Epithelial cell of proximal tubule (primary cell): ENCODE measurements at places on chromosomes 11 and 22.

DNA sequence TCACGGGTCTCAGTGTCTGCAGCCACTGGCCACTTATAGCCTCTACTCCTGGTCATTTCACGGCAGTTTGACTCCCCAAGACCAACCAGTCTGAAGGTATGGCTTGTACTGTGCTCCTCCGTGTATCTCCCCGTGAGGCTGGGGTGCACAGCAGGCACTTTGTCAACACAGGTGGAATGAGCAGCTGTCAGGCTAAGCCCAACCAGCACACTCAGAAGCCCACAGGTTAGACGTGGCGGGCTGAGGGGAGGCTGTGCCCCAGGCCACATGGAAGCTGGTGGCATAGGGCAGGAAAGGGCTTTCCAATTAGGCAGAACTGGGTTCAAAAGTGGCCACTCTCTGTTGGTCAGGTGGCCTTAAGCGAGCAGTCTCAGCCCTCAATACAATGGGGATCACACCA, 7.0 kb downstream of the TP53I11 start:
- DNase-seq = no peak

DNA sequence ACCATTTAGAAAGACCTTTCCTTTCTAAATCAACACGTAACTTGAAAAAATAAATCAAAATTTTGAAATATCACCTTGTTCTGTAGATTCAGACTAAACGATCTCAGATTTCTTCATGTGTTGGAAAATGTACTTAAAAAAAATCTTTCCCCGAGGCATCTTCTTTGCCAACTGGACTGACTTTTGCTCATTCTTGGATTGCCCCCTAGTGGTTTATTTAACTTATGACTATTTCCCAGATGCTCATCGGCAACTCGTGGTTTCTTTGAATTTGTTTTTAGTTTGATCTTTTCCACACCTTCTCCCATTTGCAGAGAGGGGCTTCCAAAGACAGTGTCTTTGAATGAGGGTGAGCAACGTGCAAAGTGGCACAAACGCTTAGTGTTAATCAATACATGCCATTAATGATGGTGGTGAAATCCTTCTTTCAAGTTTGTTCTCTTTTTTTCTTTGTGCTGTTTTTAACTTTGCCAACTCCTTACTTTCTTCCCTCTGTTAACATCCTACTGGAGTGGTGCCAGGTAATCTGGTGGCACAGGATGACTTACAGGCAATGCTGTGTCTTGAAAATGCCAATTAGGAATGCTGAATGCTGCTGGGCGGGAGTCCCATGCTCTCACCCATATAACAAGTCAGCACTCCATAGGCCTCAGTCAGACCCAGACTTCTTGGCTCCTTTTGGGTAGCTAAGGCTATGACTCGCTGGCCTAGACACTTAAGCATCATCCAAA, 18.3 kb downstream of the PRSS23 start:
- peak; percentile 42 for DNase-seq

DNA sequence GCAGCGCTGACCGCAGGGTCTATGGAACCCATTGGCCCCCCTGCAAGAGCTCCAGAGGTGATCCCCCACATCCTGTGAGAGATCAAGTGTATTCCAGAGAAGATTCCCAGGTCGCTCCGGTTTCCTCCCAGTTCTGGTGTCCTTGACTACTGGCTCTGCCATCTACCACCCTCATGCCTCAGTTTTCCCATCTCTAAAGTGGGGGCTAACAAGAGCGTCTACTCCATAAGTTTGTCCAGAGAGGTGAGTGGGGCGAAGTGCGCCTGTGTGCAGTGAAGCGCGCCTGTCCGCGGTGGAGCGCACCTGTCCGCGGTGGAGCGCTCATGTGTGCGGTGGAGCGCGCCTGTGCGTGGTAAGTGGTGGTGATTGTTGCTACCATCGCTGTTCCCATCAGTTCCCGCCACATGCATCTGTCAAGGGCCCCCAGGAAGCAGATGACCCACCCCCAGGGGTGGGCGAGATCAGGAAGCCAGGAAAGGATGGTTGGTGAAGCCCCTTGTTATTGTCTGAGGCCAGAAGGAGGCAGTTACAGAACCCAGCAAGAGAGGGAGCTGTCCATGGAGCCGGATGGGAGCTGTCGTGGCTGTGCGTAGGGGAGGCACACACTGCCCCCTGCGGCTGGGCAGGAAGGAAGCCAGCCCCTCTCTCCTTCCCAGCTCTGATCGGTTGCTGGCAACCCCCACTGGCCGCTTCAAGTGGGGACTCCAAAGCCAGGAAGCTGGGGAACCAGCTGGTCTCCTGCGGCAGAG, 73.2 kb upstream of the FGF3 start:
- DNase-seq = no peak

DNA sequence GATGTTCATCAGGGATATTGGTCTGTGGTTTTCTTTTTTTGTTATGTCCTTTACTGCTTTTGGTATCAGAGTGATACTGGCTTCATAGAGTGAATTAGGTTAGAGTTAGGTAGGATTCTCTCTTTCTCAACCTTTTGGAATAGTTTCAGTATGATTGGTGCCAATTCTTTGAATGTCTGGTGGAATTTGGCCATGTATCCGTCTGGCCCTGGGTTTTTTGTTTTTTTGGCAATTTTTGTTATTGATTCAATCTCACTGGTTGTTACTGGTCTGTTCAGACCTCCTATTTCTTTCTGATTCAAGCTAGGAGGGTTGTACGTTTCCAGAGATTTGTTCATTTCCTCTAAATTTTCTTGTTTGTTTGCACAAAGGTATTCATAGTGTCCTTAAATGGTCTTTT, 54.4 kb downstream of the ATXN10 start:
- no peak for DNase-seq

DNA sequence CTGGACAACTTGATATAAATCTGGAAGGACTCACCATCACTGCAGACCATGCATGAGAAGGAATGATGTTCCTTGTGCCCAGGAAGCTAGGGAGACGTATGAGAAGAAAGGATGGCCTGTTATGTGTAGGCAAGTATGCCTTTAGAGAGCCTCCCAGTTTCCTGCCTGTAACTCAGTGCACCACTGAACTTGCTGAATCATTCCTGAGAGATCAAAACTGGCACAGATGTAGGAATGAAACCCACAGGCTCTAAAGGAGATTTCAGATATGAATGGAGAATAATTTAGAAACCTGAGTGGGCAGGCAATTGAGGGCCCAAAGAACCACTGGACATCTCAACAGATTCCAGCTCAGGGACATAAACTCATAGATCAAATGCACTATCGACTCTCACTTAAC, 38.4 kb upstream of the PRSS23 start:
- DNase-seq = no peak

DNA sequence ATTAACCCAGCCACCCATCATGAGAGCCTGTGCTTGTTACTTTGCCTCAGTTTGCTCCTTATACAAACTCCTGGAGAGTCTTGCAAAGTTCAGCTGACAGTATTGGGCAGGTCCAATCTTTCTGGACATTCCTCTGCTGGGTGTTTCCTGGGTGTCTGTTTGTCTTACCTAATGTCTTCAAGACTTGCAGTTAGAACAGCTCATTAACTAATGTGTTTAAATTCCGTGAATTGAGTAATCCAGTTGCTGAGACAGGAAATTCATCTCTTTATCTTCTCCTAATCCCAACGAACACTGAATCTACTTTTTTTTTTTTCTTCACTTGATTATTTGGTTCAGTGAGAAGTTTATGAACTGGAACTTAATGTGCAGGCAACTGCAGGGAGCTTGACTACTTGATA, 20.6 kb downstream of the BCO2 start:
- DNase-seq = peak; percentile 60

- no peak for DNase-seq
These were observed at the start of gene KCTD17 for GRCh38 chr22:37051391-37052385. KCTD17 (plus strand) TSS chr22:37051742; CDS start chr22:37051761, 19 bp downstream.

GRCh38 chr11:26753723-26754504, 32.1 kb upstream of the SLC5A12 start:
- no peak for DNase-seq

DNA sequence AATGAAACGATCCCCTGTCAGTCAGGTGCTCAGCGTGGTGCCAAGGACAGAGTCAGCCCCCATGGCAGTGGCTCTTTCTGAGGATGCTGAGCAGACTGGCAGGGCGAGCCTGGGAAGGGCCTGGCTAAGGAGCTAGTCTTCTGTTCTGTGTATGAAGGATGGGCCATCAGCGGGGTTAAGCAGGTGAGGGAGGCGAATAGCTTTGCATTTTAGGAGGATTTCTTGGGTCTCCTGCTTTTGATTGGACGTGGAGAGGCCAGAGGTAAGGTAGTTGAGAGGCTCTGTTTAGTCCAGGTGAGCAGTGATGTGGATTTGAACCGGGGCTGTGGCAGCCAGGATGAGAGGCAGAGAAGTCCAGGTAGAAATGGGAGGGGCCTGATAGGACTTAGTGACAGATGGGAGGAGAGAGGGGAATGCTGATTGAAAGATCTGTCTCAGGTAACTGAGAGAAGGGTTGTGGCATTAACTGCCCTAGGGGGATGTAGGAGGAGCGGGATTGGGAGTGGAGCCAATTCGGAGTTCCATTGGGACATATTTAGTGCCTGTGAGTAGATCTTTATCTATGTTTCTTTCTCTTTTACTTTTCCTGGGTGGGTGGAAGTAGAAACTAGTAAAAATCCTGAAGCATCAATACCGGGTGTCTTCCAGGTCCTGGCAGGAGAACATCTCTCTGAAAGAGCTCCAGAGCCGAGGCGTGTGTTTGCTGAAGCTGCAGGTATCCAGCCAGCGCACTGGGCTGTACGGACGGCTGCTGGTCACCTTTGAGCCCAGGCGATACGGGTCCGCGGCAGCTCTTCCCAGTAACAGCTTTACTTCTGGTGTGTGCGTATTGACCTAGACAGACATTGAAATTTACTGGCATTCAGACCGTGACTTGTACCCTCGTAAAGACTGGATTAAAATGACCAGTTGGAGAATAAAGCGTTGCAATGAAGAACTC, 2.0 kb downstream of the IGHMBP2 start:
- DNase-seq = no peak

GRCh38 chr11:17828311-17828751, 93.8 kb downstream of the KCNC1 start:
- DNase-seq = no peak

DNA sequence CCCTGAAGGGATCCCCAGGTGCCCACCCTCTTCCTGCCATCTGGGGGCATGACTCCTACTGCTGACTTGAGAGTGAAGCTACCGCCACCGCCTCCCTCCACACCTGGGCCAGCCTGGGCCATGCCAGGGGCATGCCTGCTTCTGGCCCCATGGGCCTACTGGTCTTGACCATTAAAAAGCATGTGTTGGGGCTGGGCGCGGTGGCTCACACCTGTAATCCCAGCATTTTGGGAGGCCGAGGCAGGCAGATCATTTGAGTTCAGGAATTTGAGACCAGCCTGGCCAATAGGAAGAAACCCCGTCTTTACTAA, 37.7 kb upstream of the CCDC188 start:
- no peak for DNase-seq

DNA sequence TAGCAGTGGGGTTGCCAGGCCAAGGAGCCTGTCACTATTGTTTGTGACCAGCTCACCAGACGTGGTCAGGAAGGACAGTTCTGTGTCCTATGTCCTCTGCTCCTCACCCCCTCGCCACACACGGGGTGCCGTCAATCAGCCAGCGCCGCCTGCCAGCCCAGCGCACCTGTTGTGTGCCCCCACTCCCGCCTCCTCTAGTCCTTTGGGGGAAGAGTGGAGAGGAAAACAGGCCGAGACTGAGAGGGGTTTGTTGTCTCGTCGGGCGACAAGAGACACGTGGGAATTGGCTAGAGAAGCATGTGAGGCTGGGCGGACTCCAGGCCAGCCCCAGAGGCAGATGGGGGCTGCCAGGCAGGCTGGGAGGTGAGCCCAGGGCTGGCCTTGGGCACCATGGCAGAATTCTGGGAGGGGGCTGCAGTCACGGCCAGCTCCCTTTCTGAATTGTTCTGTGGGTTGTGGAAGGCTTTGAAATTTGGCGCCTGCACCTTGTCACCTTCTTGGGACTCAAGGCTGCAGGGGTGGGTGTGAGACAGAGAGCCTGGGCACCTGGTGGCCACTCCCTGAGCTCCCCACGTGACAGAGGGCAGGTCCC, 3.1 kb upstream of the KCNQ1OT1 start:
- no peak for DNase-seq

- DNase-seq = no peak
These were observed 14.1 kb downstream of the CSDC2 start for GRCh38 chr22:41574847-41575381.

DNA sequence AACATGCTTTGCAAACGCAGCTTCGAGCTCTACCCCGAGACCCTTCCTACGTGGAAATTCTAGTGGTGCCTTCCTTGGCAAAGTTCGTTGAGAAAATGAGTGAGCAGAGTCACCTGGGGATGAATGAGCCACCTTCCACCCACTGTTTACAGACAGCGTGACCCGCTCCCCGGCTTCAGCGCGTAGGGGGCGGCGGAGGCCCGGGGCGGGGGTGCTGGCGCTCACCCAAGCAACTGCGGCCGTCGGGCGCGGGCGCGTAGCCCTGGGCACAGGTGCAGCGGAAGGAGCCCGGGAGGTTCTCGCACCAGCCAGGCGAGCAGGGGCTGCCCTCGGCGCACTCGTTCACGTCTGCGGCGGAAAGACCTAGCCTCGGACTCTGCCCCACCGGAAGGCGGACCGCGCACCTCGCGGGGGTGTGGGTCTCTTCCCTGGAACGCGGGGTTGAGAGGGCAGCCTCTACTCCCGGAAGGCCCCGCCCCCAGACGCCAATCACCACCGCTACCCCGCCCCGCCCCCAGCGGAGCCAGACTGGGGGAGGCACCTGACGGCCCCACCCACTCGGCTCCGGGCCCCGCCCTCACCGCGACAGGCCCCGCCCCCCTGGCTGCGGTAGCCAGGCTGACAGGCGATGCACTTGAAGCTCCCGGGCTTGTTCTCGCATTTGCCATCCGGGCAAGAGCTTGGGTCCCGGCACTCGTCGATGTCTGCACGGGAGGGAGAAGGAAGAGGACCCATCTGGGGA, 11.8 kb downstream of the LTBP3 start:
- DNase-seq = no peak

DNA sequence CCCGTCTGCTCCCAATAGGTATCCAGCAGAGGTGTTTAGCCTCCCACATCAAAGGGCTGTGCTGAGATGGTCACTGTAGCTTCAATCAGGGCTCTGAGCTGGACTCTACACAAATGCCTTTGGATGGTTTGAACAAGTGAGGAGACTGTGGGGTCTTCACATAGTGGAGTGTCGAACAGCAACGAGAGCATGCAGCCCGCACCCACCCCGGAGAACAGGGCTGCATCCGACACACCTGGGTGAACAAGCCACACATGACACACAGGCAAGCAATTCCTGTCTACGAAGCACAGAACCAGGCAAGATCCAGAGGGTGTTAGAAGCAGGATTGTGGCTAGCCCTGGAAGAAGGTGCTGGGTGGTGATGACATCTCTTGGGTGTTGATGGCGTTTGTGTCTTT, 58.0 kb upstream of the FGF3 start:
- no peak for DNase-seq

- DNase-seq = no peak
These were observed 248.8 kb downstream of the TBC1D22A start for GRCh38 chr22:47011131-47011858.

GRCh38 chr11:7901319-7901854, 29.7 kb downstream of the OR10A6 start:
- DNase-seq = no peak

- no peak for DNase-seq
These were observed 8.9 kb upstream of the UCP2 start for GRCh38 chr11:73991471-73992006.

DNA sequence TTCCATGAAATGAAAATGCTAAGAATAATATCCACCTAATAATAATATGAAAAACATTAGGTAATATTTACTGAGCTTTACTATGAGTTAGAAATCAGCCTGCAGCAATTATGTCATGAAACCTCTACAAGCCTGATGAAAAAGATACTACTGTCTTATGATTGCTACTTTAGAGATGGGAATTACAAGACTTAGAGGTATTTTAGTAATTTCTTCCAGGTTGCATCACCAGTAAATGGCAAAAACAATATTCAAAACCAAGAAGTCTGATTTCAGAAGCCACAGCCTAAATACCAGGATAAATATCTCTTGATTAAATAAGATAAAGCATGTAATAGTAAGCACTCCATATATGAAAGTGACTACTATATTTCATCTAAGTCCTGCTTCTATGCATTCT, 13.8 kb downstream of the OR5B21 start:
- no peak for DNase-seq
